NAMALWA (cell line): ENCODE measurements at places on chromosomes 5 and 9.

GRCh38 chr5:77367741-77368140, 124.4 kb downstream of the WDR41 start:
- no peak for DNase-seq

DNA sequence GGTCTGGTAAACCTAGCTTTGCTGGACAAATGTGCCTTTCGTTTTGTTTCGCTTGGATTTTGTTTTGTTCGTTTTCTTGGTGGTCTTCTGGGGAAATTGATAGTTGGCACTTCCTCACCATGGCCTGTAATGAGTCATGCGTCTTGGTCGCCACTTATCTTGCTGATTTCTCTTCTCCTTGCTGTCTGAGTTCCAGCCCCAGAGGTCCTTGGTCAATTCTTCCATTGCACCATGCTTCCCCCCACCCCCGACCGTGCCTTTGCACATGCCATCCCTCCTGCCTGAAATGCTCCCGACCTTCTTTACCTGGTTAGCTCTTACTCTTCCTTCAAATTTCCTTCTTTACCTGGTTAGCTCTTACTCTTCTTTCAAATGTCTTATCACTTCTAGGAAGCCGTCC, 168.7 kb upstream of the MSX2 start:
- DNase-seq = no peak

DNA sequence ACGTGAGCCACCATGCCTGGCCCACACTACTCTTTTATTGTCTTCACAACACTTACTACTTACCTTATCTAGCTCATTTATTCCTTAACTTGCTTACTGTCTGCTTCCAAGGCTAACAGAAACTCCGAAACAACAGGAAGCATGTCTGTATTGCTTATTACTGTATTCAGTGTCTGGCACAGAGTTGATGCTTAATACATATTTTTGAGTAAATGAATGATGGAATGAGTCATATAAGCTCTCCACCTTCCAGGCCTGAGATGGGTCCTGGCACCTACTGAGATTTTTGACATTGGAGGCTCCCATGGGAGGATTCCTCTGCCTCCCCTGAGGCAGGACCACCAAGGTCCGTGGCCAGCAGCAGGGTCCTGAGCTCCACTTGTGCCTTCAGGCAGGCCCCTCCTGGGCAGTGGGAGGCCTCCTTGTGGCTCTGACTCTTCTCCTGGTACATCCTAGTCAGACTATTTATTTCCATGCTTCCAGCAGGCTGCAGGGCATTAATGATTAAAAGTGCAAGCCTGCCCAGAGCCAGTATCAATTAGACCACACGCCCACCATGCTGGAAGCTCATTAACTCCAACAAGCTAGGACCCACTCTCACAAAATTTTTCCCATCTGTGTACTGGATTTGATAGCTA, 76.5 kb upstream of the CTNNA1 start:
- no peak for DNase-seq

- DNase-seq = no peak
Observed at GRCh38 chr5:15885156-15885555, 294.4 kb downstream of the MARCHF11 start.

DNA sequence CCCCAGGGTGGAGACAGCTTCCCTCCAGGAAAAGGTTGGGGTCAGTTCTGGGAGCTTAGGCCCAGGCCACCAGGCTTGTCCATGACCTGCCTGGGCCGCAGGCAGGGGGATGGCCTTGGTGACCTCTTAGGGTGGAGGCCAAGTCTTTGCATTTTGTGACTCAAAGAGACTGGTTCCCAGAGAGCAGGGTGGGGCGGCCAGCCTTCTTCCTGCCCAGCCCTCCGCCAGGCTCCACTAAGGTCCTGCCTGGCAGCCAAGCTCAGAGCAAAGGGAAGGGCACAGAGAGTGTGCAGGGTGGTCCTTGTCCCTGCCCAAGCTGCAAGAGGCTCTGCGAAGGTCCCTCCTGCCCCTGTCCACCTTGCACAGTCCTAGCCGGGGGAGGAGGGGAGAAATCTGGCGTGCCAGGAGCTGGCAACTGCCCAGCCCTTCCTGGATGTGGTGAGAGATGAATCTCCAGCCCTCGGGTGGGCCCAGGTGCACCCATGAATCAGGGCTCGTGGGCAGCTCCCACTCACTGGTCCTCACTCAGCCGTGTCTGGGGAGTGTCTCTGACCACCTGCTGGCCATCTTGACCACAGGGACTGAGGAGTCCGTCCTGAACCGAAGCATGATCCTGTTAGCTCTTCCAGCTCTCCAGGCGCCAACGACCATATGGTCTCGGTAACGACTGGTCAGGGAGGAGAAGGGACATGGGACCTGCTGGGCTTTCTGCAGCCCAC, 2.3 kb upstream of the PTGDS start:
- no peak for DNase-seq
